ENCODE measurements at places on chromosomes 1 and 21.

DNA sequence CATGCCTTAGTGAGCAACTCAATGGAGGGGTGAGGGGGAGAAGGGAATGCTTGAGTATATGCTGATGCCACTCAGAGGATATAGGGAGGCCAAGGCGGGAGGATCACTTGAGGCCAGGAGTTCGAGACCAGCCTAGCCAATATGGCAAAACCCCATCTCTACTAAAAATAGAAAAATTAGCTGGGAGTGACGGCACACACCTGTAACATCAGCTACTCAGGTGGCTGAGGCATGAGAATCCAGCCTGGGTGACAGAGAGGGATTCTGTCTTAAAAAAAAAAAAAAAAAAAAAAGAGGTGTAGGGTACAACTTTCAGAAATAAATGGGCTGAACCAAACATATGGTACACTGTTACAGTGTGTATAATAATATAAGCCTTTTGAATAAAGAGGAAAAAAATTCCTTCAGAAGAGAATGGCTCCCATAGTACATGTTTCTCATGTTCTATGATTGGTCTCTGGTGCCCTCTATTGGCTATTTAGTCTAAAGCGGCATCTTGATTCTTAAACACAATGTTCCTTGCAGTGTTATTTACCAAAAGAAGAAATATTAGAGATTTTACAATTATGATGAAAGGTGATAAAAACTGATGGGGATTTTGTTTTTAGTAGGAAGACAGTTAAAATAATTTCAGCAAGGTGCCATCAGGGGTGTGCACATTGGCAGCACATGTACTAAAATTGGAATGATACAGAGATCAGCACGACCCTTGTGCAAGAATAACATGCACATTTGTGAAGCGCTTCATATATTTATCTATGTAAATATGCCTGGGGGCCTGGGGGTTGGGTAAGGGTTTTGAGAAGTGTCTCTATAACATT lies 109.8 kb downstream of the PATJ start:
- no peak for DNase-seq

GRCh38 chr1:115105831-115106230 lies 16.5 kb upstream of the TSPAN2 start:
- no peak for DNase-seq

GRCh38 chr1:244325056-244325758 lies 126.5 kb downstream of the ADSS2 start:
- no peak for DNase-seq

DNA sequence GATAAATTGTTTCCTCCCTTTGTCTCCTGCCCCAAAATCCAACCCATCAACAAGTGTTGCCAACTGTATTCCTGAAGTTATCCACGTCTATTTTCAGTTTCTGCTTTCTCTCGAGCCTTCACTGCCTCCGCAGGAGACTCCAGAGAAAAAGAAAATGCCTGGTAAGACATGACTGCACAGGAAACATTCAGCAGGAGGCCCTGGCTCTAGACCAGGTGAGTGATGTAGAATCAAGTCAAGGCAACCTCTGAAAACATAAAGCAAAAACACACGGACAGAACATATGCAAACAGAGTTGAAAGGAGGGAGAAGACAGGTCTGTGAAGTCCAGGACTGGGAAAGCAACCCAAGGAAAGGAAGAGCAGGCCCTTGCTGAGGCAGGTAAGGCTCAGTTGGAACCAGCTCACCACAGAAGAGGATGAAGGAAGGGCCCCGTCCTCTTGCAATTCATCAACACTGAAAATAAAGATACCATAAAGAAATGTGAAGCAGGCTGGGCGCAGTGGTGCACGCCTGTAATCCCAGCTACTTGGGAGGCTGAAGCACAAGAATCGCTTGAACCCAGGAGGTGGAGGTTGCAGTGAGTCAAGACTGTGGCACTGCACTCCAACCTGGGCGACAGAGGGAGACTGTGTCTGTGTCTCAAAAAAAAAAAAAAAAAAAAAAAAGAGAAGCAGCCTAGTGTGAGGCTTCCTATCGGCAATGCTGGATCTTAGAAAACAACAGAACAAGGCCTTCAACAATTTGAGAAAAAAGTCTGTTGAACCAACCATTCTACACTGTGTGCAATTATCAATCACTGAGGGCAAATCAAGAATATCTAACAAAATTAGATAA lies 8.8 kb downstream of the NOL9 start:
- DNase-seq = no peak

DNA sequence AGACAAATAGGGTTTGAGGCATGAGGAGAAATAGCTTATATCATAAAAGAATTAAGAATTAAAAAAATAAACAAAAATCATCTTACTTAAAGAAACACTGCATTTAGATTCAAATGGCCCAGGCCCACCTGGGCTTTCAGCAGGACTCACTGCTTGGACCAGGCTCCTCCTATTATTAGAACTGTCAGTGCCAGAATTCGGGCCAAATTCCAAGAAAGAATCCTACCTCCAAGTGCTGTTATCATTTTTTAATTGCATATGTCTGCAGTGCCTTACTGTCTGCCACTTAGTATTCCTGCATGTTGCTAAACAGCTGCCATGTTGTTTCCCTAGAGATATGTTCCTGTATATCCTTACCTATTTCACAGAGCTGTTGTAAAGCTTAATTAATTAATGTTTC lies 112.0 kb downstream of the BARHL2 start:
- DNase-seq = no peak

All from suprapubic skin (tissue), 4 donors.